ENCODE measurements at places on chromosomes 5 and 9. TPM values are rescaled to one million over a fixed set of nuclear protein-coding genes. Genes with fewer than 3 reads are reported as not detected.

- DNase-seq = no peak
These were observed 284.5 kb upstream of the RASA1 start for GRCh38 chr5:86983208-86983607.

DNA sequence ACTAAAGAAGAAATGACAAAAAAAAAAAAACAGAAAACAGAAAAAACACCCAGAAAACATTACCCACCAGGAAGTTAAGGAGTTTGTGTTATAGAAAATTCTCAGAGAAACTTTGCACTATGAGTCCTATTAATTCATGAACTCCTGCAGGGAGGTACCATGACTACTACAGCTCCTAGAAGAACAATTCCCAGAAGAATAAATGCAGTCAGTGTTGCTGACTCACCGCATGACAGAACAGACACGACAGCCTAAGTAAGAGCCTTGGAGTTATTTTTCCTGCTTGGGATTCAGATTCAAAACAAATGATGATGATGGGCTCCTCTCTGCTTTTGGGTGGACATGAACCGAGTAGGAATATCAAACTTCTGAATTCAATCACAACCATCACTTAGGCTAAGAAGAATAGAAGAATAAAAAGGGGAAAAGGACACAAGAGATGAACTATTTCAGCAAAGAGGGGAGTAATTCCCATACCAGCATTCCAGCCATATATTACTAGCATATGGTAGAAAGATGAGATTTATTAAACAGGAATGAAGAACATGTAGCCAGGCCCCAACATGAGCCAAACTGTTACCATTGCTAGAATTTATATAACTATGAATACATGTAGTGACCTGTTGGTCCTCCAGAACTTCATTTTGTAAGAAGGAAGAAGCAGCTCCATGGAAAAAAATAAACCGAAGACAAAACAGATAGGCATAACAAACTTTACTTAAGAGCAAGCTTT lies 209.6 kb upstream of the PDE4D start:
- DNase-seq = peak; percentile 26

DNA sequence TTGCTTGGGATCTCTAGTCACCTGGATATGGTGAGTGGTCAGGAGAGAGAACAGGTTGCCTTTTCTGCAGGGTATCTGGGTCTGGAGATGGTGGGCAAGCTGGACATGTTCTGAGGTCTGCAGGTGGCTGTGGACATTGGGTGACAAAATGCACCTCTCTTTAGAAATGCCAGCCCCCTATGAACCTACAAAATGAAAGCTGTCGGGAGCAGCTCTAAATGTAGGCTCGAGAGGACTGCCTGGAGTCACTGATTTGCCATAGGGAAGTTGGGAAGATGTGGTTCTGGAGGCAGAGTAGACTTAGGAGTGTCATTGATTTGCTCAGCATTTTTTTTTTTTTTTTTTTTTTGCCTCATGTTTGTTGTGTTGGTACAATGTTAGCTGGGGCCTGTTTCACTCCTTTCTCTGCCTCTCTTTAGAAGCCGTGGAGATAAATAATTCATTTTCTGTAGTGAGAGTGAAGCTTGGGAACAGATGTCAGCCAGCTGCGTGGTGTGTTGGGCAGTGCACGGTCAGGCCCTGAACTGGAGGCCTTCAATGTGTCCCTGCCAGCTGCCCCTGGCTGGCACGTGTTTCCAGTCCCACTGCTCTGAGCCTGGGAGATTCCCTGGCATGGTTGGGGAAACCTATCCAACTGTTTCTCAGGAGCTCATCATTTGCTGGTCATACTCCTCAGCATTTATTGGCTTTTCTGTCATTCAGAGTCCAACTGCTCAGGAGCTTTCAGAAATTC lies 5.4 kb downstream of the RGS3 start:
- no peak for DNase-seq

GRM6 gene
- not detected for total RNA-seq

ADGRD2 gene
- not detected for total RNA-seq

DNA sequence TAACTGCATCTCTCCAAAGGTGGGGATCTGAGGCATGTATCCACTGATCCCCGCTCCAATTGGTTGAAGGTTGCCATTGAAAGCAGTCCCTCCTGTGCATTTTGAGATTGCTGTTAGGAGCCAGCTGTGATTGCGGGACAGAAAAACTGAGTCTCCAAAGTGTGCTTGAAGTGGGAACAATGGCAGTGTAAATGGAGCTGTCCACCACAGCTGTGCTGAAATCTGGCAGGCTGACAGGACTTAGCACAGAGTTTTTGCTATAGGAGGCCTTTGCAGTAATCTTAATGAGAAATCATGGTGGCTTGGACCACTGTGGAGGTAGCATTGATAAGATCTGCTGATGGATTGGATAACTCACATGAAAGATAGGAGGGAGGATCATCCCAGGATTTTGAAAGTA lies 3.3 kb downstream of the RNF20 start:
- peak; percentile 20 for DNase-seq

FOXD4L4 gene
- total RNA-seq = 0.67 TPM

DNA sequence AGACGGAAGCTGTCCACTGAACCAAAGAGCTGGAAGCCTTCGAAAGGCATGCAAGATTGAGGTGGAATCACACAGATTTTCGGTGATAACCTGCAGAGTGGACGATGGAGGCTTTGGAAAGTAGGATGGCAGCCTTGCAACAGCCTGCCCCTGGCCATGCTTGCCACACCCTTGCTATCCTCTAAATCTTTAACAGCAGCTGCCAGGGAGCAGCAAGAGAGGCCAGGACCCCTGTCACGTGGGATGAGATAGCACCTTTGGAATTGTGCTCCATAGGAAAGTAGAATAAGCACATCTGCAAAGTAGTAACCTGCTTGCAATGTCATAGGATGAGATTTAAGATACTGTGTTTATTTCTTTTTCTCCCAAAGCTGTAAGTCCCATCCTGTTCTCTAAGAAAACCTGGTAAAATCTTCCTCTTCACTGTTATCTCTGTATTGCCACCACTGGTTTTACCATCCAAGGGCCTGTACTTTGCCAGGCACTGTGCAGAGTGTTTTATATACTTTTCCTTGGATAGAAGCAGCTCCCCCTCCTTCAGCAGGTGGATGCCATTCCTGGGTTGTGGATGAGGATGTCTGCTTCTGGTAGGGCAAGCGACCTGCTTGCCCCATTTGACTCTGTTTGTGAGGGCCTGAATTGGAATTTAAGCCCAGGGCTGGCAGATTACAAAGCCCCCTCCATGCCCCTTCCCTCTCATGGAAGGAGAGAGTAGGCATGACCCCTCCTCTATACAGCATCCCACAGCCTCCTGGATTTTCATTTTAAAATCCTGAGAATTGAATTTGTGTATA lies 10.1 kb downstream of the TRIO start:
- DNase-seq = no peak

Data from mammary epithelial cell (primary cell).